Sigmoid colon (tissue), 7 donors: ENCODE measurements at places on chromosomes 12 and 14. TPM values are rescaled to one million over a fixed set of nuclear protein-coding genes. Genes with fewer than 3 reads are reported as not detected.

The CLEC1B gene
- total RNA-seq = not detected

The CFAP251 gene
- 0.68 TPM for total RNA-seq

The DEGS2 gene
- total RNA-seq = 0.54 TPM

The SSTR1 gene
- 1.7 TPM for total RNA-seq

The CCDC177 gene
- not detected for total RNA-seq

DNA sequence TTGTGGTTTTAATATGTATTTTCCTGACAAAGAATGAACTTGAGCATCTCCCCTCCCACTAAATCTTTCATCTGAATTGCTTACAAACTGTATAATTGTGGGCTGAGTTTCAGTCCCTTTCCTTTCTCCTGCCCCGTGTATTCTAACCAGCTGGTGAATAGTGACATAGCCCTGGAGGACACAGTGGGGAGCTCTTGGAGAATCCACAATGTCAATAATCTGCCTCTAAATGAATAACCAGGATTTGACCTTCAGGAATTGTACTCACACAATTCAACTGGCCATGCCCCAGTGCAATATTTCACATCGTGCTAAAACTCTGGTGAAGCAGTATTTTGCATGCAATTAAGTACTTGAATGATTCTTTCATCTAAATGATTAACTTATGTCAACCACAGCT is 177.2 kb downstream of the C12orf42 start:
- DNase-seq = no peak

GRCh38 chr14:39169541-39169900 is 612 bp downstream of the TRAPPC6B start:
- no peak for DNase-seq

GRCh38 chr12:47218191-47218654 is 138.5 kb upstream of the AMIGO2 start:
- DNase-seq = no peak

GRCh38 chr12:64526859-64527258 is 74.9 kb downstream of the TBK1 start:
- DNase-seq = no peak

GRCh38 chr12:88179436-88180014 is 37.4 kb downstream of the TMTC3 start:
- no peak for DNase-seq

DNA sequence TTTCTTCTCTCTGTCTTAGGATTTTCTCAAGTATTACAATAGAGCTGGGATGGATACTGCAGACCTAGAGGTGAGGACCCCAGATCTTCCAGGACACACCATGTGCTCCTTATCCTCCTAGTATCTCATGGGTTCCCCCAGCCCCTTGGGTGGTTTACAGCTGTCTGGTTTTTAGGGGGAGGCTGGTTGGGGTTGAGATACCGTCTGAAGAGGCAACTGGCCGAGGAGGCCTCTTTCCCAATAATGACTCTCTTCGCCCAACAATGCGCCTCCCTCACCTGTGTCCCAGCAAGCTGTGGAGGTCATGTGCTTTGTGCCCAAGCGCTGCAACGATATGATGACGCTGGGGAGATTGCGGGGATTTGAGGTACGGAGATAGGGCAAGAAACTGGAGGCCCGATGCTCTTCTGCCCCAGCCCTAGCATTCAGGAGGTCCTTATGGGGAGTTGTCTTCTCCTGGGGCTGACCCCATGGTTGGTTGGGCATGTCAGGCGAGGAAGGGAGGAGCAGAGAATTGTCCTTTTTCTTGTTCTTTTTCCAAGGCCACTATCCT is 3.8 kb downstream of the ARHGEF25 start:
- DNase-seq = peak; percentile 36

GRCh38 chr14:56127156-56127555 is 8.9 kb downstream of the PELI2 start:
- DNase-seq = no peak

DNA sequence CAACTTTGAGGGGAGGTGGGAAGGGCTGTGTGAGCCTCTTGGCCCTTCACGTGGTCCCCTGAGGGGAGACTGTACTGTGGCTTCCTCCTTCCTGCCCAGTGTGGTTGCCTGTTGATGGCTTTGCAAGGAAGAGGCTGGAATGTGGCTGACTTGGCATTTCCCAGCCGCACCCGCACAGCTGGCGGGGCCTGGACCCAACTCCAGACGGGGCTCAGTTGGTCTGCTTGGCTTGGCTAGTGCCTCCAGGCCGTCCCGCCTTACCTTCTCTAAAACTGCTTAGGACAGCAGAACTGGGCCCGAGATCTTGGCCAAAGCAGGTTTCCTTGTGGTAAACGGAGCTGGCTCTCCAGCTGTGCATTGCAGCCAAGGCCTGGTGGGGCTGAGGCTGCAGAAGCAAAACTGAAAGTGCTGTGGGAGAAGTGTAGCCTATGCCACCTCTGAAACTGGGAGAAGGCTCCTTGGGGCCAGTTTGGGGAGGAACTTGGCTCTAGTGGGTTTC is 139.5 kb downstream of the SMOC1 start:
- no peak for DNase-seq

- DNase-seq = no peak
Measured at GRCh38 chr14:83624541-83624940, 1905.4 kb upstream of the FLRT2 start.
